T-helper 17 cell (primary cell): ENCODE measurements at places on chromosomes 5 and 9. TPM values are rescaled to one million over a fixed set of nuclear protein-coding genes. Genes with fewer than 3 reads are reported as not detected.

The PCDHA10 gene
- not detected for total RNA-seq

The CCDC183 gene
- total RNA-seq: 2.2 TPM

The TSLP gene
- total RNA-seq: not detected

The SIT1 gene
- total RNA-seq: 48.9 TPM

The C5orf52 gene
- total RNA-seq: not detected

The SREK1IP1 gene
- total RNA-seq: 16.0 TPM

The SH3GL2 gene
- total RNA-seq: not detected

The PFN3 gene
- not detected for total RNA-seq

The CERT1 gene
- total RNA-seq: 29.9 TPM

The MYOT gene
- not detected for total RNA-seq

The GABRP gene
- total RNA-seq: not detected

The UTP15 gene
- 41.6 TPM for total RNA-seq

The HMMR gene
- 0.52 TPM for total RNA-seq

The NIPAL4 gene
- 1.5 TPM for total RNA-seq

The RANBP6 gene
- 30.4 TPM for total RNA-seq

The CDH9 gene
- not detected for total RNA-seq

The LMNB1 gene
- total RNA-seq: 22.2 TPM

The SLF1 gene
- 8.2 TPM for total RNA-seq

The IL17B gene
- total RNA-seq: not detected

The GARNL3 gene
- total RNA-seq: 2.5 TPM

The ANKRD18A gene
- 21.0 TPM for total RNA-seq

The IFNA2 gene
- total RNA-seq: not detected

The SPOCK1 gene
- not detected for total RNA-seq

The SEMA6A gene
- not detected for total RNA-seq

The FAM151B gene
- 0.32 TPM for total RNA-seq

The CNTFR gene
- total RNA-seq: not detected

The GNA14 gene
- not detected for total RNA-seq

The PIP5K1B gene
- 0.55 TPM for total RNA-seq

The C5orf63 gene
- 5.2 TPM for total RNA-seq

The WWC1 gene
- total RNA-seq: 5.4 TPM

The ADAMTSL1 gene
- not detected for total RNA-seq

The SUSD3 gene
- 62.3 TPM for total RNA-seq

The PPP2CA gene
- total RNA-seq: 239 TPM

The COL5A1 gene
- total RNA-seq: 3.3 TPM

The PRDM9 gene
- not detected for total RNA-seq

The SLC31A1 gene
- 4.0 TPM for total RNA-seq

The PCDHB9 gene
- total RNA-seq: 1.0 TPM

The LURAP1L gene
- not detected for total RNA-seq

The FOXD4L5 gene
- not detected for total RNA-seq

The ZBTB5 gene
- 16.5 TPM for total RNA-seq

The ANKRD33B gene
- total RNA-seq: 13.9 TPM
